ENCODE measurements at places on chromosomes 5 and 9. TPM values are rescaled to one million over a fixed set of nuclear protein-coding genes. Genes with fewer than 3 reads are reported as not detected.
A peak's percentile ranks its signal among the peaks of the same experiment; 100 is the strongest.

The CDH9 gene
- total RNA-seq = not detected

- no peak overlapping the region for H3K4me3 ChIP-seq
- H3K4me1 ChIP-seq = peaks cover 38% of the 10 kb centered on the region
- no peaks in the 10 kb centered on the region for H3K36me3 ChIP-seq
- DNase-seq = peak; percentile 30
Measured at GRCh38 chr9:69180670-69181069, 6.6 kb downstream of the TJP2 start.

The RNF183 gene
- total RNA-seq = not detected

The KIF12 gene
- 0.21 TPM for total RNA-seq

The GABRP gene
- total RNA-seq = 0.40 TPM

- no peaks in the 10 kb centered on the region for H3K36me3 ChIP-seq
- peak overlapping the region; percentile 99 for H3K27ac ChIP-seq
- peak overlapping the region; percentile 76 for H3K4me3 ChIP-seq
- no peak for DNase-seq
- no peaks in the 10 kb centered on the region for H3K27me3 ChIP-seq
- H3K4me1 ChIP-seq = peaks cover 4% of the 10 kb centered on the region
Measured at GRCh38 chr5:96660971-96661854, 963 bp upstream of the CAST start.

GRCh38 chr5:63154476-63155309 lies 576.1 kb downstream of the LRRC70 start:
- no peaks in the 10 kb centered on the region for H3K36me3 ChIP-seq
- H3K4me1 ChIP-seq = no peaks in the 10 kb centered on the region
- H3K27me3 ChIP-seq = no peaks in the 10 kb centered on the region
- H3K27ac ChIP-seq = no peak overlapping the region
- no peak overlapping the region for H3K4me3 ChIP-seq
- DNase-seq = no peak

The ZFP2 gene
- 0.81 TPM for total RNA-seq

The FAM153A gene
- 7.6 TPM for total RNA-seq

DNA sequence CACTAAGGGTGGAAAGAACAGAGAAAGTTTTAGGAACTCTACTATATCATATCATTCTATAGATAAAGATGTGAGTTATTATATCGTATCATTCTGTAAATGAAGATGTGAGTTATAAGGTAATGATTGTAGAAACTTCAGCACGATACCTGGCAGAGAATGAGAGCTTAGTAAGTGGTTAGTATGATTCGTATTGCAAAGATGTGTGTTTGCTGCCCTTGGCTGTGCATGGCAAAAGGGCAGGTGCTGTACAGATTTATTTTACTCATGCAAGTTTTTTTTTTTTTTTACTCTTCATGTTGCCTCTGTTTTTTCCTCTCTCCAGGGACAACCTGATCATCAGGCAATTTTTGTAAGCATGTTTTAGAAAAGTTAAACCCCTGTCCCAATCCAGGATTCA lies 83.3 kb downstream of the EGFLAM start:
- no peaks in the 10 kb centered on the region for H3K4me1 ChIP-seq
- no peaks in the 10 kb centered on the region for H3K36me3 ChIP-seq
- H3K27ac ChIP-seq = no peak overlapping the region
- H3K27me3 ChIP-seq = no peaks in the 10 kb centered on the region

The PROP1 gene
- not detected for total RNA-seq

GRCh38 chr5:178368274-178368673 lies 135.7 kb upstream of the PHYKPL start:
- no peak for DNase-seq
- H3K36me3 ChIP-seq = no peaks in the 10 kb centered on the region
- H3K27ac ChIP-seq = no peak overlapping the region

The GLRA1 gene
- total RNA-seq = not detected

DNA sequence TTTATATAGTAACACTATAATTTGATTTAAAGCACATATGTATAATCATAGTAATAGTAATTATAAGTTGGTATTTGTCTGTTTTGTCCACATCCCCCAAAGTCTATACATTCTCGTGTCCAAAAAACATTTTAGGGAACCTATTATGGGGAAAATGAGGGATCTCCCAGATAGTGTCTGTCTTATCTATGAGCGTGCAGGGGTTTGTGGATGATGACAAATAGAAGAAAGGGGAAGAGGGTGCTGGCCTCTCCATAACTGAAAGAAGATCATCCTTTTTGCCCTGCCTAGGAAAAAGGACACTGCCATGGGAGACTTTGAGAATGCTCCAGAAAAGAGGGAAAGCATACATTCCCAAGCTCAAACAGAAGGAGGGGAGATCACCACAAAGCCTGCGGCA lies 45.3 kb downstream of the C5orf22 start:
- H3K27me3 ChIP-seq = no peaks in the 10 kb centered on the region
- no peaks in the 10 kb centered on the region for H3K36me3 ChIP-seq

DNA sequence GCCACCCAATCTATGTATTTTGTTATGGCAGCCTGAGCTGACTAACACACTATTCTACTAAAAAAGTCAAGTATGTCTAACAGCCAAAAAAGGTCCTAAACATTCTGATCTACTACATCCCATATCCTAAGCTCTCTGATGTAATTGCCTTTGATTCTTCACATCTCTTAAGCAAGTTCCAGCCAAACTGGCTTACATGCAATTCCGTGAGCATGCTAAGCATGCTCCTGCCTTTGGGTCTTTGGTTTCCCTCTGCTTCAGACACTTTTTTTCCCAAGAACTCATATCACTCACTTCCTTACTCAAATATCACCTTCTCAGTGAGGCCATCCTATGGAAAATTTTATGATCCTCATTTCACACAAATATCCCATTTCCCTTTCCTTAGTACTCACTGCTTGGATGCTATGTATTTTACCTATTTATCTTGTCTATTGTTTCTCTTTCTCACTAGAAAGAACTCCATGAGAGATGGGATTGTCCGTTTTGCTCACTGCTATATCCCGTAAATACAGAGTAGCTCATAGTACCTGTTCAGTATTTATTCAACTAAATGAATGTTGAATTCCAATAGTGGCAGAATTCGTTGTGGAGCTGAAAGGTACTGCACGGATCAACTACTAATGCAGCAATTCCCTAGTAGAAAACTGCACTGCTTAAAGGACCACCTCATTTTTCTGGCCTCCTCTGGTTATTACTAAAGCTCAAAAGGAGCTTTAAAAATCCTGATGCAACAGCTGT lies 2.3 kb upstream of the SLC12A2 start:
- peak overlapping the region; percentile 95 for H3K27ac ChIP-seq
- H3K27me3 ChIP-seq = no peaks in the 10 kb centered on the region
- H3K4me1 ChIP-seq = peaks cover 48% of the 10 kb centered on the region
- DNase-seq = no peak
- H3K4me3 ChIP-seq = peak overlapping the region; percentile 90

The CDH12 gene
- total RNA-seq = 0.11 TPM

Measured in heart left ventricle (tissue), 16 donors.